ENCODE measurements at places on chromosomes 1 and 21. TPM values are rescaled to one million over a fixed set of nuclear protein-coding genes. Genes with fewer than 3 reads are reported as not detected.

NCF2 gene
- total RNA-seq: 5.3 TPM

ERVH48-1 gene
- not detected for total RNA-seq

CRP gene
- total RNA-seq: not detected

HSPA6 gene
- not detected for total RNA-seq
